ENCODE measurements at places on chromosomes 4 and X. TPM values are rescaled to one million over a fixed set of nuclear protein-coding genes. Genes with fewer than 3 reads are reported as not detected.
A peak's percentile ranks its signal among the peaks of the same experiment; 100 is the strongest.

- DNase-seq = no peak
Observed at GRCh38 chr4:102862016-102862415, 6.8 kb upstream of the CISD2 start.

DNA sequence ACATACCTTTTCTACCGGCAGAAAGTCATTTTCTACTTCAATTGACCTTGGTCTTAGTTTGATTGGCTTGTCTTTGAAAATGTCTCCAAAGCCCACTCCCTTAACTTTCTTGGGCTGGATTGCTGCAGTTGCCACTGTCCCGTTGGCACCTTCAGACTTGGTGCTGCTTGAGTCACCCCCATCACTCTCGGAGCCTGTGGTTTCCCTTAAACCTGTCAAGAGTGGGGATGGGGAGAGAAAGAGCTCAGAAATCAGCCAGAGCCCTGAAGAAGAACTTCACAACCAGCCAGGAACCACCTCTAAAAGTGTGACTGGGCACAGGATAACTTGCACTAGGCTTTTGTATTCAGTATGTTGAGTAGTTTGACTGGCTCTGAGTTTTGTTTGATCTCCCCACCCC is 168.5 kb upstream of the MAP3K15 start:
- DNase-seq = no peak

GRCh38 chrX:130676861-130677260 is 226.1 kb downstream of the ENOX2 start:
- DNase-seq = no peak

DNA sequence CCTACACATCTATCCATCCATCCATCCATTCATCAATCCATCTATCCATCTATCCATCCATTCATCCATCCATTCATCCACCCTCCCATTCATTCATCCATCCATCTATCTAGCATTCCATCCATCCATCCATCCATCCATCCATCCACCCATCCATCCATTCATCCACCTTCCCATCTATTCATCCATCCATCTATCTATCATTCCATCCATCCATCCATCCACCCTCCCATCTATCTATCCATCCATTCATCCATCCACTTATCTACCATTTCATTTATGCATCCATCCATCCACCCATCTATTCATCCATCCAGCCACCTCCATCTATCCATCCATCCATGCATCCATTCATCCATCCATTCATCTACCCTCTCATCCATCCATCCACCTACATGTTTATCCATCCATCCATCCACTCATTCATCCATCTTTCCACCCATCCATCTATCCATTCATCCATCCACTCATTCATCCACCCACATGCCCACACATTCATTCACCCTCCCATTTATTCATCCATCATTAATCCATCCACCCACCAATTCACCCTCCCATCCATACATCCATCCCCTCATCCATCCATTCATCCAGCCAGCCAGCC is 258.5 kb downstream of the CRLF2 start:
- DNase-seq = no peak

GRCh38 chr4:107120661-107121060 is 84.5 kb upstream of the DKK2 start:
- peak; percentile 58 for DNase-seq

DNA sequence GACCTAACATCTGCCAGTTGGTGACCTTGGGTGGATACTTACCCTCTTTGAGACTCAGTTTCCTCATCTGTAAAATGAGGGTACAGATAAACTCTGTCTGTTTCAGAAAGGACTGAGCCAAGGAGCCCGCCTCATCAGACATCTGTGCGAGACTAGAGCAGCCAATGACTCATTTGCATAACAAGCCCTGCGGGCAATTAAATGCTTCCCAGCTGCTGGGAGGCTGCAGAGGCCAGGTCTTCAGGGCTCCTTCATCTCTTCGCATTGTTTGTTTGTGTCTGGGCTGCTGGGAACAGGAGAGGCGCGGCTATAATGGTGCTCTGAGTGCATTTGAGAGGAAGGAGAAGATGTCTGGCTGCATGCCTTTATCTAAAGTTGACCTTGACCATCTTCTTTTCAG is 85.0 kb downstream of the ADRA2C start:
- no peak for DNase-seq

- no peak for DNase-seq
Observed at GRCh38 chr4:162163892-162164759, at the start of gene FSTL5. FSTL5 (minus strand) TSS chr4:162164000; CDS start chr4:162111396, 52,604 bp downstream.

- no peak for DNase-seq
Observed at GRCh38 chrX:617401-617800, 13.2 kb upstream of the SHOX start.

- DNase-seq = peak; percentile 50
Observed at GRCh38 chr4:120692964-120693363, 229.6 kb downstream of the PRDM5 start.

- DNase-seq = no peak
Observed at GRCh38 chr4:130146773-130147172, 1050.8 kb downstream of the C4orf33 start.

The GAGE13 gene
- total RNA-seq = not detected

The F8 gene
- total RNA-seq = 3.7 TPM

The ASB12 gene
- total RNA-seq = not detected

GRCh38 chr4:107247738-107248137 is 211.6 kb upstream of the DKK2 start:
- no peak for DNase-seq

- no peak for DNase-seq
Observed at GRCh38 chr4:15110120-15110571, 107.9 kb downstream of the CPEB2 start.

DNA sequence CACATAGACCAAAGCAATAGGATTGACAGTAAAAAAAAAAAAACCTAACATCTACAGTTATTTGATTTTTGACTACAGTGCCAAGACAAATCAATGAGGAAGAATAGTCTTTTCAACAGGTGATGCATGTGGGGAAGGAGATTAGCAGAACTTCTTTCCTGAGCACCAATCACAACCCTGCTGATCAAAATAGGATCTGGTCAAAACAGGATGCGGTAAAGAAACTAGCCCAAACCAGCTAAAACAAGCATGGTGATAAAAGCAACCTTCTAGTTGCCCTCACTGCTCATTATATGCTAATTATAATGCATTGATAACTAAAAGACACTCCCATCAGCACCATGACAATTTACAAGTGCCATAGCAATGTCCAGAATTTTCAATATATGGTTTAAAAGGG is 667.5 kb downstream of the GRXCR1 start:
- DNase-seq = no peak

- DNase-seq = no peak
Observed at GRCh38 chr4:2829933-2830451, 13.7 kb upstream of the ADD1 start.

- DNase-seq = no peak
Observed at GRCh38 chr4:43112139-43112538, 219.6 kb downstream of the GRXCR1 start.

DNA sequence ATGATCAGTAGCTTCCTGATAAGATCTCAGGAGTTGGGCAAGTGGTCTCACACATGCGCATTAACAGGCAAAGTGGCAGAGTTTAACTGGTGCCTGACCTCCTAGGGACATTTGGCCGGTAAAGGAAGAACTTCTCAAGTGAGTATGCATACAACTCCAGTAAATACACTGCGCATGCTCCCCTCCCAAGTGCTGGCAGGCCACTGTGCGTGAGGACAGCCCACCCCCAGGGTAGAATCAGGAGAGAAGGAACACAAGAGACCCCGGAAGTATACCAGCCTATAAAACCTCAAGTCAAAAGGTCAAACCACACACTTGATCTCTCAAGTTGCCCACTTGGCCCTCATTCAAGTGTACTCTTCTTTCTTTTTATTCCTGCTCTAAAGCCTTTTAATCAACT is 225.5 kb upstream of the ANKRD50 start:
- DNase-seq = no peak

The GC gene
- not detected for total RNA-seq

The NWD2 gene
- total RNA-seq = not detected

- no peak for DNase-seq
Observed at GRCh38 chrX:87895421-87895820, 377.8 kb downstream of the KLHL4 start.

- DNase-seq = no peak
Observed at GRCh38 chr4:11494232-11494631, 65.5 kb upstream of the HS3ST1 start.

- DNase-seq = no peak
Observed at GRCh38 chr4:103719105-103719829, 518 bp downstream of the TACR3 start.

The ETDB gene
- not detected for total RNA-seq

DNA sequence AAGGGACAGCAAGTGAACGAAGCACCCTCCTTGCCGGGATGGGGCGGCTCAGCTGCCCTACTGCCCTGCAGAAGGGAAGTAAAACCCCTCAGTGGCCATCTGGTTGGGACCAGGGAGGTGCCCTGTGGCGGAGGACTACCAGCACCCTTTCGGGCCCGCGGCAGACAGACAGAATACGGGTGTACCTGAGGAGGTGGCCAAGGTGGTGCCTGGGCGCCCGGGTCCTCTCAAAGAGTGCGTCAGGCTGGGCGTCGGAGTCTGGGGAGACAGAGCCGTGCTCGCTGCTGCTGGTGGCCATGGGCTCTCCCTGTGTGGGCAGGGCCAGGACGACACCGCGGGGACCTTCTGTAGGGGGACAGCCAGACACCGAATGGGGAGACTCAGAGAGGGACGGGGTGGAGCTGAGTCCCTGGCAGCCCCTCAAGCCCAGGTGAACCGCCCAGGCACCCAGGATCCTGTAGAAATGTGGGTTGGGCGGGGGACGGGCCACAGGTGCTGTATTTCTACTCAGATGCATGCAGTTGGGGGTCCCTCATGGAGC is 29.7 kb downstream of the PDHA1 start:
- no peak for DNase-seq

The RBM46 gene
- total RNA-seq = not detected

DNA sequence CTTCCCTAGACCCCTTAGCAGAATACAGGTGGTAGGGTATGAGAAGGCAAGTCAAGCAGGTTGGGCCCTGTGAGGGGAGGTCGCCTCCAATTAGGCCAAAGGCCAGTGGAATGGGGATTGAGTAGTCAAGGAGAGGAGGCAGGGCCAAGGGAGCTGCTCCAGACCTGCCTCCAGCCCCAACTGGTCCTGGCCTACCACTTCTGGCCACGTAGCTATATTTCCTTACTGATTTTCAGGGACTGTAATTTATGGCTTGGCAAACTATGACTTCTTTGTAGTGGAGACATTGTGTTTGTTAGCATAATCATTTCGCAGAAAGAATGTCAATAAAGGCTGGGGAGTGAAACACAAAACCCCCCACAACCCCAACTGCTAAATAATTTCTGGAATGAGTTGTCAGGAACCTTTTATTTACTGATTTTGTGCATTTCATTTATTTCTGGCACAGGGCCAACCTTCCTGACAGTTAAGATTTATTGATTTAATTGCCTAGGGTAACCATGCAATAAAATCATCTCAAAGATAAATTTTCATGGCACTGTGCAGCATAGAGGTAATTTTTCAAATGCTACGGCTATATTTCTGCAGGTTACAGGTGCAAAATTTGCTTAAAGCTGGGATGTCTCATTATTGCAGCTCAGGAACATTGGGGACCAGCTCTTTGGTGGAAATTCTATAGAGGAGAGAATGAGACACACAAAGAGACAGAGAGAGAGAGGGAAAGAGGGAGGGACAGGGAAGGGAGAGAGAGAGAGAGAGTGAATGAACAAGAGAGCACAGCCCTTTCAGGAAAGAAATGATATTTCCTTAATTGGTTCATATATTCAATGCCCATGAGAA is 494.9 kb downstream of the IDS start:
- no peak for DNase-seq

The HERC6 gene
- total RNA-seq = 2.1 TPM

GRCh38 chr4:24032371-24032989 is 142.6 kb upstream of the PPARGC1A start:
- no peak for DNase-seq

DNA sequence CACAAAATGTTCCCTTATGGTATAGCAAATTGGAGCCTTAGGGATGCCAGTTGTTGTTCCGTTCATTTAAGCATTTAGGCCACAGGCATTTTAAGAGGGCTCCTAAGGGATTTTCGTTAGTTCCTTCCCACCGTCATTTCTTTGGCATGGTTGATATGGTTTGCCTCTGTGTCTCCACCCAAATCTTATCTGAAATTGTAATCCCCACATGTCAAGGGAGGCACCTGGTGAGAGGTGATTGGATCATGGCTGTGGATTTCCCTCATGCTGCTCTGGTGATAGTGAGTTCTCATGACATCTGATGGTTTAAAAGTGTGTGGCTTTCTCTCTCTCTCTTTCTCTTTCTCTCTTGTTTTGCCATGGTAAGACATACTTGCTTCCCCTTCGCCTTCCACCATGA is 104.1 kb downstream of the ASB9 start:
- no peak for DNase-seq

DNA sequence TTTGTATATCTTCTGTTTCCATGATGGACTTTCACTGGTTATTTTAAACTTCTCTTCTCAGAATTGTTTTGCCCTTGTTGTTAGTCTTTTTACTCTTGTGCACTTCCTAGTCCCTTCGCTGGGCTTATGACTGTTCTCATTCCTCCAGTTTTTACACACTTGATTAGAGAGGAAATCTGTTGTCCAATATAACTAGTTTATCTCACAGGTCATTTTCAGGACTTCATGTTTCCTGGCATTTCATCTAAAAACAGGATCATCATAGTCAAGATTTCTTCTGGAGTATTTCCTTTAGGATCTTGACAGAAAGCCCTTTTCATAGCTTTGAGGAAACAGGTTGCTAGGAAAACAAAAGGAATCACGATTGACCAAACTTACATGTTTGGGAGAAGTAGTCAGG is 3.0 kb downstream of the FNIP2 start:
- no peak for DNase-seq

DNA sequence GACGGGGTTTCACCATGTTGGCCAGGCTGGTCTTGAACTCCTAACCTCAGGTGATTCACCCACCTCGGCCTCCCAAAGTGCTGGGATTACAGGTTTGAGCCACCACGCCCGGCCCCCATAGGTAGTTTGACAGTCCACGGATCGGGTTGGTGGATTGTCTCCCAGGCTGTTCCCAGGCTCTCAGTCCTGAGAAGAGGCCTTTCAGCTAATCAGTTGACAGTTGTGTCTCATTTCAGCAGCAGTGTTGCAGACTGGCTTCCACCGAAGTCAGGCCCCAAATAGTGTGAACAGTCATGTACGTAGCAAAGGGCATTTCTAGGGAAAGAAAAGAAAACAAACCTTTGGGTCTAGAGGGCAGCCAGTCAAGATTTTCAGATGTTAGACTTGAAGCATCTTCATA is 102.4 kb upstream of the TLR3 start:
- no peak for DNase-seq
